ENCODE measurements at places on chromosomes 6 and 20.

GRCh38 chr6:149250951-149251350 is 66.6 kb upstream of the TAB2 start:
- no peak for DNase-seq

DNA sequence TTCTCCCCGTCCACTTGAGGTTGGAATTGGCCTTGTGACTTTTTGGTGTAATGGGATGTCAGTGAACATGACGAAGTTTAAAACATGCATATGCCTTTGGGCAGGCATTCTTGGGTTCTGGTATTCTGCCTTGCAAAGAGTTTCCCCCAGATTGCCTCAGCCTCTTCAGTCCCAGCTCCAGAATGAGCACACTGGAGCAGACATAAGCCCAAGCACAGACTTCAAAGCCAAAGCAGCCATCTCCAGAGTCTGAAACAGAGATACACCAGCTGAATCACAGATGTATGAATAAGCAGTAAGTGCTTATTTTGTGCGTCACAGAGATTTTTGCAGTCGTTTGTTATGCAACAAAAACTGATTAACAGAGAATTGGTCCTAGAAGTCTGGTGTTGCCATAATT is 546.0 kb downstream of the FRK start:
- DNase-seq = no peak

- no peak for DNase-seq
Observed at GRCh38 chr20:6882561-6883291, 115.2 kb downstream of the BMP2 start.

DNA sequence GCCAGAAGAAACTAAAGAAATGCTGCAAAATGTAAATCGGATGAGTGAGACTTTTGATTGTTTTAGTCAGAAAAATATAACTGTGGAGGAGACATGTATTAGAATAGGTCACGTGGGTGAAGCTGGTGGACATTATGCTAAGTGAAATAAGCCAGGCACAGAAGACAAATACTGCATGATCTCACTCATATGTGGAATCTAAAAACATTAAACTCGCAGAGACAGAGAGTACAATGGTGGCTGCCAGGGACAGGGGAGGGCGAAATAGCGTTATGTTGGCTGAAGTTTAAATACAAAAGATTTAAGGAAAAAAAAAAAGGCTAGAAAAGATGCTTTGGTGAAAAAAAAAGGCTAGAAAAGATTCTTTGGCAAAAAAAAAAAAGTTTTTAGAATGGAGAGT is 63.5 kb upstream of the HDDC2 start:
- DNase-seq = no peak

- no peak for DNase-seq
Observed at GRCh38 chr6:151154418-151154817, 85.3 kb upstream of the AKAP12 start.

DNA sequence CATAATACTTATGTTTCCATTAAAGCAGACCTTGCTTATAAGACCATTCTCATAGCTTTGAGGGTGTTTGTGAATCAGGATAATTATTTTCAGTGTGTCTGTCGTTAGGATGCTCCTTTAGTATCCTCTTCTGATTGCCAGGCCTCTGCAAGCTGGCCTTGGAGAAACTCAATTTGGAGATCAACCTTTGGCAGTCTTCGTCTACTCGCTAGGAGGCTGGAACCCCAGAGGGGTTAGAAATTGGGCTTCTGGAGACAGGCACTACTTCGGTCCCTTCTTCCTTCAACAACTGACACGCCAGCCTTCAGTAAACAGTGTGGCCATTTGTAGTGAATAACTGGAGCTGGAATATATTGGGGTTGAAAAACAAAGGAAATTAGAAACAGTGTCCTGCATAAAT is 100.8 kb upstream of the CITED2 start:
- no peak for DNase-seq

DNA sequence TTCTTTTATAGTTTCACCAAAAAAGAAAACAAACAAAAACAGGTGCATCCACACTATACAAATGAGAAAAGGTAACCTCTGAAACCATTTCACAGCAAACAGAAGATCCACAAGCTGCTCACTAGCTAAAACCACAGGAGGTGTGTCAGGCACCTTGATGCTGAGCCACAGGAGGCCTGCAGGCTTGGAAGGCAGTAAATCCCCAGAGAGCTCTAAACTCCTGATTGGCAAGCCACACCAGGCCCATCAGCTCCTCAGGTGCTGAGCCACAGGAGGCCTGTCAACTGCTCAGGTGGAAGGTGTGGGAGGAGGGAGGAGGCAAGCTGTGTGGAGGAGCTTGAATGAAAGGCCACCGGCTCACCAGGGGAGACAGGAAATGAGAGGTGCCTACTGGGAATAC is 273.0 kb downstream of the PKHD1 start:
- no peak for DNase-seq

DNA sequence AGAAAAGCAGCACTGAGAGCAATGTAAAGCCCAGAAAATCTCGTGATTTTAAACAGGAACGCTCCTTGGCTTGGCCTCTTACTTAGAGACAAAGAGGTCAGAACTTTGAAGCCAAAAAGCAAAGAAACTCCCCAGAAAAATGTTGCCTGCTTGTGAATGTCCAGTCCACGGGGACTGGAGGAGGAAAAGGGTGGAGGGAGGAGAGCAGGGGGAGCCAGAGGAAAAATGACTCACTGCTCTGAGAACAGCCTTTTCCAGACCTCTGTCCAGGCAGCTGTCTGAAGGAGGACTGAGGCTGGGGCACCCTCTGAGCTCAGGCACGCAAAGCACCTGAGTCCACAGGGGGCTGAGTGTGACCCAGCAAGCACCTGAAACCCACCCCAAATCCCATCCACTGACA is 64.7 kb downstream of the TRAM2 start:
- peak; percentile 74 for DNase-seq

- DNase-seq = no peak
Observed at GRCh38 chr6:115643762-115644161, 416.9 kb downstream of the FRK start.

DNA sequence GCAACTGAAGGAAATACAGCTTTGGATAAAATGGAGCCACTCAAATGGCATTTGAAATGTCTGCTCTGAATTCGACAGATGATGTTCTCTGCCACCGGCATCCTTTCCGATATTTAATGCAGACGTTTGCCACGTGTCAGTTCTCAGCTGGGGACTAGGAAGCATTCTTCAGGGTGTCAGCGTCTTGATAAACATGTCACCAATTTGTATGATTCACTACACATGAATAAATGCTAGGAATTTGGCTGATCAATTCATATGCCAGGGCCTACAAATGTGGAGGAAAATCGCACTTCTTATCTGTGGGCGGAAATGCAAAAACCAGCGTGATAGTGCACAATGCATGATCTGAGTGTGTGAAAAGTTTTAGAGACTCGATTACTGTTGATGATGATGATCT is 169.5 kb downstream of the SLC24A3 start:
- DNase-seq = no peak

GRCh38 chr6:159929819-159930218 is 39.0 kb downstream of the MAS1 start:
- DNase-seq = no peak

All from uterus (tissue), 4 donors.